ENCODE measurements at places on chromosomes 3 and 15. TPM values are rescaled to one million over a fixed set of nuclear protein-coding genes. Genes with fewer than 3 reads are reported as not detected.

The TMEM108 gene
- total RNA-seq, result 0.45 TPM

The THOC7 gene
- total RNA-seq, result 87.1 TPM

The C2CD4A gene
- not detected for total RNA-seq

The ADAMTS7 gene
- 2.0 TPM for total RNA-seq

The CTXN2 gene
- total RNA-seq, result not detected

The BUB1B gene
- total RNA-seq, result 74.5 TPM

The C3orf20 gene
- not detected for total RNA-seq

The RTP1 gene
- not detected for total RNA-seq
